Cardiac septum (tissue), 1 donor: ENCODE measurements at places on chromosomes 4 and X. TPM values are rescaled to one million over a fixed set of nuclear protein-coding genes. Genes with fewer than 3 reads are reported as not detected.

GRCh38 chrX:100674705-100675104 lies 30.7 kb downstream of the SRPX2 start:
- DNase-seq = no peak

- no peak for DNase-seq
These were observed 4.8 kb downstream of the LETM1 start for GRCh38 chr4:1851160-1851559.

The PASD1 gene
- total RNA-seq = not detected

The VEGFD gene
- 1.3 TPM for total RNA-seq

- DNase-seq = no peak
These were observed 17.8 kb downstream of the ARHGEF6 start for GRCh38 chrX:136762820-136763452.

The TEX13C gene
- not detected for total RNA-seq

The TRPC5OS gene
- total RNA-seq = not detected

The TASL gene
- total RNA-seq = 0.22 TPM

- DNase-seq = no peak
These were observed 242.7 kb upstream of the DCAF8L1 start for GRCh38 chrX:28223991-28224390.

The HSD17B10 gene
- 85.2 TPM for total RNA-seq

DNA sequence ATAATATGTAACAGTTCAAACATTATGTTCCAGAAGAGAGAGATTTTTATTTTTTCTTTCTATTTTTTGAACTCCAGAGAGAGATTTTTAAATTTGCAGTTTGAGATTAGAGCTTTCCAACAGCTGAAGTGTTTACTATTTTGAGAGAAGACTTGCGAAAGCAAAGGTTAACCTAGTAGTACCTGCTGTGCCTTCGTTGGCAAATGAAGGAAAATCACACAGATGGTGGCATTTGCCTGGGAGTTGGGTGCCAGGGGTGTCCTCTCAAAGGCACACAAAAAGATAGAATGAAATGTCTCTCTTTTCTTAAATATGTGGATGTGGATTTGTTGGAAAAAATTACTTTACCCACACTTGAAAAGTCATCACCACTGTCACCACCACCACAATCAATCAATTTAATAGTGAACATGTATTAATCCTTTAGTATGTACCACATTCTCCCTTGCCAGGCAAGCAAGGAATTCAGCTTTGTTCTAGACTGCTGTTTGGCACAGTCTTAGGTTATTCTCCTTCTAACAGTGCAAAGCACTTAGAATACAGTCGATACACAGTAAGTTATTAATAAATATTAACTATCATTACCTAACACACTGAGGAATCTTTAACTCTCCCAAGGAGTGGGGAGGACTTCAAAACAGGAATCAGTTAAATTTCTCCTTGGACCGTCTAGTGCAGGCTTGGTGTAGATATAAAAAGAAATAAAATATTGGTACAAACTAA lies 838.2 kb upstream of the FTHL17 start:
- no peak for DNase-seq

DNA sequence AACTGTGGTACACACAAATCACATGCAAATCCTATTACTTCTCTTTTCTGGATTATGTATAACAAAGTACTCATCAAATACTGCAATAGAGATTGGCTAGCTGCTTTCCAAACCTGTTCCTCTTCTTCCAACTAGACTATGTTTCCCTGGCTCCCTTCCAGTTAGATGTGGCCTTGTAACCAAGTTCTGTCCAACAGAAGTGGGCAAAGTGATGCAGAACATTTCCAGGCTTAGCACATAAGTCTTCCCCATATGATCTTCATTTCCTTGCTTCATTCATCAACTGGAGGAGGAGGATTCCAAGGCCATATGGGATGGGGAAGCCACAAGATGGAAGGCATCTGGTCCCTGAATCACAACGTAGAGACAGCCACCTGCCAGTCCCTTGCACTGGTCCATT lies 8.0 kb downstream of the SLC9A7 start:
- no peak for DNase-seq

DNA sequence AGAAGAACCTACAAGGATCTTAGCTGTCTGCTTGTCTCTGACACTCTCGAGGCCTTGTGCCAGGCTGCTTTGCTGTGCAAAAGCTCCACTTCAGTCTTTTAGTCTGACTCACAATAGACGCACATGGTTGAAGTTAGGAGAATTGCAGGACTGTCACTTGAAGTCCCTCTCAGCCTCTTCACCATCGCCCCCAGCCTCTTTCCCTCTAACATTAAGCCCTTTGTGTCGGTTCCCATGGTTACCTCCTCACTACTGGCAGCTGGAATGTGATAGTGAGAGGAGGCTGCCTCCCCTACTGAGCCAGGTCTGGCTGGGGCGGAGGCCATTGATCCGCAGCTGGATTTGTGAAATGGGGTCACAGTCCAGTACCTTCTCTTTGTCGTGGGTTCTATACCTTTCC lies 201.8 kb downstream of the SOWAHB start:
- DNase-seq = no peak

The MBNL3 gene
- total RNA-seq = 10.0 TPM

The SPANXB1 gene
- total RNA-seq = not detected

The REST gene
- total RNA-seq = 33.9 TPM

GRCh38 chr4:129839687-129840086 lies 743.7 kb downstream of the C4orf33 start:
- DNase-seq = no peak

GRCh38 chrX:47030339-47030738 lies 47.9 kb upstream of the RGN start:
- DNase-seq = no peak

- DNase-seq = no peak
These were observed 53.0 kb downstream of the IL13RA2 start for GRCh38 chrX:114964374-114964773.

The FDCSP gene
- not detected for total RNA-seq

The USP17L20 gene
- total RNA-seq = not detected

DNA sequence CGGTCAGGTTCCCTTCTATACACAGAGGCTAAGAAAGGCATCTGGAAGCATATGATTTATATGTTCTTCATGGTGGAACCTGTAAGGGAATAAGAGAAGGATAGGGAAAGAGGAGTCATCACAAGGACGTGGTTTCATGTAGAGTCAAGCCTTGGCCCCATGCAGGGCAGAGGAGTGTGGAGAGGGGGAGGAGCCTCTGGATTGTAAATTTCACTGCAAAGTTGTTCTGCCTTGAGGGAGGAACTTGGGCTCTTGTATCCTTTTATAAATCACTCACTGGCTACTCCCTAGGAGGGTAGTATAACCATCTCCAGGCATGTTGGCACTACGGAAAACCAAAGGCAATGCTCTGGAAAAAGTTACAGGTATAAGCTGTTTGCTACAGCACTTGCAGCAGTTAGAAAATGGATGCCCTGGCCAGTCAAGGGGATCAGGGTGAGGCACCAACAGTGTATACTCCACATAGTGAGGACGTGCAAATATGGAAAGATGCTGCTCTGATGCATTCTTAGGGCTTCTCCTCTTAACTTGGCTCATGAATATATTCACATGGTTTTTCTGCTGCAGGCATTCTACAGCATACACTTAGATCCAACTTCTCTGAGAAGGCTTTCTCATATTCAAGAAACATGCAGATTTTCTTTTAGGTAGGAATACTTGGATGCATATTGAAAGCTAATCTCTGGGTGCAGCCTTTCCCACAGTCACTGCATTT lies 60.3 kb upstream of the ZNF81 start:
- no peak for DNase-seq

GRCh38 chrX:27679281-27679680 lies 89.1 kb downstream of the DCAF8L2 start:
- DNase-seq = no peak

DNA sequence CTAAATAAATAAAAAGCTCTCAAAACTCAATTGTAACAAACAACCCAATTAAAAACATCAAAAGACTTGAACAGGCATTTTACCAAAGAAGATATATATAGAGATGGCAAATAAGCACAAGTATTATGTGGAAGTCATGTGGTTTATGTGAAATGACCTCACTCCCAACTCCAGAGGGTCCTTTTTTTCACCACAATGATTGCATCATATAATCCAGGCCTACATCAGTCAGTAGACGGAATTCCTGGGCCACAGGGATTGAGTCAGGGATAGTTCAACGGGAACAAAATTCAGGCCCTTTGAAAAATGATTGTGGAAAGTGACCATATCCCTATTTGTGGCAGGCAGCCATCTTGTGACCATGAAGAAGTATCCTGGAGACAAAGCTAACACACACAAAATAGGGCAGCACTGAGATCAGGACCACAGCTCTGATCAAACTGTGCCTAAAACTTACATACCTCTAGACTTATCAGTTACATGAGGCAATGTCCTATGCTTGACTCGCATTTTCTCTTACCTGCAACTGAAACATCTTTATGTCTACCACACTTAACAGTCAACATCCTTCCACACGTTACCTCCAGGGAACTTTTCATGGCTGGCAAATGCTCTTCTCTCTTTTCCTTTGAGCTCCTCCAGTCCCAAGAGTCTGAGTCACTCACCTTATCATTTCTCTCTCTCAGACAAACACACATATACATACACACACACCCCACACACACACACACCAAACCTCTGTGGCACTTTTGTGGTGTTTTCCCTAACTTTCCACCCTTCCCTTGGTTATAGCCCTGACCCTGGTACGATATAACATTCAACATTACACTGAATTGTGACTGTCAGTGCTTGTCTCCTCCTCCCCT lies 113.5 kb downstream of the PHF8 start:
- no peak for DNase-seq

DNA sequence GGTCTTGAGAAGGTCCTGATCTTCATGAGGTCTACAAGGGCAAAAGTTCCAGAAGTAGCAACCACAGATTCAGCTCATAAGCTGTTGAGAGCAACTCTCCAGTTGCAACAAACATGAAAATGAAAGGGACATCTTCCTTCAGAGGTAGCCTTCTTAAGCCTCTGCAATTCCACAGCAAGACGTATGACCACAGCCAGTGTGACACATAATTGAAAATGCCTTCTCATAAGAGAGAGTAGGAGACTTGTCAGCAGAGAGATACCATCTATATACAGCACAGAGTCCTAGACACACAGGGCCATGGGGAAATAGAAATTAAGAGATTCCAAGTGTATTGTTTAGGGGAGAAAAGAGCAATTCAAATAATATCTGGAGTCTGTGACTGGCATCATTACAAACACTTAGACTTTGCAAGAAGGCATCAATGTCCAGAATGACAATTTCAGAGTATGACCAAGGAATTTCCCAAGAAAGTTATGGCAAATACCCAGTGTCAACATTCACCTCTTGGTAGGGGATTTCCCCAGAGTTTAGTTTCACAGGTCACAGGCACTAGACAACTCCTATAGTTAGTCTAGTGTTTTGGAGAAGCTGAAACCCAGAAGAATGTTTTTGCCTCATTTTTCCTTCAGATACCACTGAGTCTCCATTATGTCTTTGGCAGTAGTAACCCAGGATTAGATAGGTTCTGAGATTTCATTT lies 340.3 kb downstream of the ZNF674 start:
- no peak for DNase-seq

DNA sequence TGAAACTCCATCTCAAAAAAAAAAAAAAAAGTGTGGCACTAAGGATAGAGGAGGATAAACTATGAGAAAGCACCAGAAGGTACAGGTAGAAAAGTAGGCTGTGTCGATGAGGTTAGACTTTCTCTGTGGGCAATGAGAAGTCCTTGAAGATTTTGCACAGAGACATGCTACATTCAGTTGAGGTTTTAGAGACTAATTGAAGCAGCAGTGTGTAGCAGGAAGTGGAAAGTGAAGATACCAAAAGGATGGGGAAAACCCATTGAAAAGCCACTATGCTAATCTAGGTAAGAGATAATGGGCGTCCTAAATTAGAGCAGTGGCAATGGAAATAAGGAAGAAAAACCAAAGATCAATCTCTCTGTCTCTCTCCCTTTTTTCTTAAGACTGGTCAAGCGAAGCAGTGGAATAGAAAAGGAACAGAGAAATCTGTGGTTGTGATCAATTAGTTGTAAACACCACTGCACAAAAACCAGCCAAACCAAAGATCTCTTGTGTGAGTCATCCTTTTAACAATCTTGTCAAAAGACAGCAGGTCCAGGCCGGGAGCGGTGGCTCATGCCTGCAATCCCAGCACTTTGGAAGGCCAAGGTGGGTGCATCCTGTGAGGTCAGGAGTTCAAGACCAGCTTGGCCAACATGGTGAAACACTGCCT lies 3.5 kb downstream of the SPINK2 start:
- DNase-seq = no peak

DNA sequence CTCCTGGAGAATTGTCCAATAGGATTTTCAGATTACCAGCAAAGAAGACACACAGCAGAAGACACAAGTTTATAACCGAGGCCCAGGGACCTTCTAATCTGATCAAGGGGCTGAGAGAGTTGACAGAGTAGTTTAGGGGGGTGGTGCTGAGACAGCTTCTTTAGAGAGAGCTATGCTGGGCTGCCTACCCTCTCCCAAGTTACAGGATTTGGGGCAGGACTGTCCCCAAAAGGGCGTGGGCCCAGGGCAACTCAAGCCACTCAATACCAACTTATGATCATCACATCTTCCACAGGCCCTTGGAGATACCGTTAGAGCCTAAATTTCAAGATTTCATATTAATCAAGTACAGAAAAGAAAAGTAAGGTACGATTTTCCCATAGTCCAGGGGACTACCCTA lies 43.0 kb downstream of the PDHA1 start:
- DNase-seq = no peak

GRCh38 chr4:183304538-183304937 lies 15.5 kb downstream of the CLDN22 start:
- no peak for DNase-seq
